ENCODE measurements at places on chromosomes 11 and 22.

DNA sequence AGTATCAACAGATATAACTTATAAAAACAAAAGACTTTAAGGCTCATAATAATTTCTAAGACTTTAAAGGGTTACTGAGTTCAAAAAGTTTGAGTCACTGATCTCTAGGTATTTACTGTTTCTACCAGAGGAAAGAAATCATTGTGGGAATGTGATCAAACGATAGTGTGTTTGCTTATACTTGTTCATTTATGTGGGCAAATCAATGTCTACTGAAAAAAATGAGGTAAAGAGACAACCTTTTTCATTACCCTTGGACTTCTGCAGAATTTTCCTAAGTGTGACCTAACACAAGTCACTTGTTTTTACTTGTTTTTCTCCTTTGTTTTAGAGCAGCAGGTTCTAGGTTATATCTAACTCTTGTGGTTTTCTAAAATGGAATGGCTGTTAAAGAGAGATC, 65.4 kb downstream of the PRR5L start:
- no peak for DNase-seq

- DNase-seq, result no peak
Measured at GRCh38 chr11:27916541-27917100, 191.3 kb downstream of the KIF18A start.

DNA sequence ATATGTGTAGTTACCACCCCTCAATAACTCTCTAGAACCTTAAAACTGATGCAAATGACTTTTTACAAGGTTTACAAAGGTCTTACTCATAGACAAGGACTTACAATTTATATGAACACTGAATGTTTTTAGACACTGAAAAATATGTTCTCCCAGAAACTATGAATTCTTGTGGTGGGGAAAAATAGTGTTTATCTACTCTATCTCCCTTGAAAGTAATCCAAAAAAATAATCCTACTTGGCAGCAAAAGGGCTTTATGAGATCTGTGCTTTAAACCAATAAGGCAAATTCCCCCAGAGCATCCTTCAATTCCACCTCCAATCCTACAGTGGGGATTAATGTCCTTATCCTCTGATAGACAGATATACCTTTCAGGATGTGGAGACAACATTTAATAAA, 1984.1 kb upstream of the RAG2 start:
- no peak for DNase-seq

- no peak for DNase-seq
Measured at GRCh38 chr11:123137431-123138224, 57.4 kb downstream of the CLMP start.

GRCh38 chr11:16086229-16086819, 270.0 kb downstream of the SOX6 start:
- no peak for DNase-seq

DNA sequence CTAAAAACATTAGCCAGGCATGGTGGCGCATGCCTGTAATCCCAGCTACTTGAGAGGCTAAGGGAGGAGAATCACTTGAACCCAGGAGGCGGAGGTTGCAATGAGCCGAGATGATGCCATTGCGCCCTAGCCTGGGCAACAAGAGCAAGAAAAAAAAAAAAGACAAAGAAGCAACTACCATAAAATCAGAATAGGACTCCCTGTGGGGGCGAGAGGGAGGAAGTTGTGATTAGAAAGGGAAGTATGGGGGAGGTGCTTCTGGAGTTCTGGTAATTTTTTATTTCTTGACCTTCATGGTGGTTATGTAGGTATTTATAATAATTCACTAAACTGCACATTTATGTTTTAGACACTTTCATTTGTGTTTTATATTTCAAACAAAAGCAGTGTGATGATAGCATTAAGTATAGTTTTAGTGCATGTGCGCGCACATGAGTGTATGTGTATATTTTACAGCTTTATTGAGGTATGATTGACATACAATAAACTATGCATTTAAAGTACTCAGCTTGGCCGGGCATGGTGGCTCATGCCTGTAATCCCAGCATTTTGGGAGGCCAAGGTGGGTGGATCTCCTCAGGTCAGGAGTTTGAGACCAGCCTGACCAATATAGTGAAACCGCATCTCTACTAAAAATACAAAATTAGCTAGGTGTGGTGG, 43.5 kb downstream of the SIK2 start:
- DNase-seq, result no peak

- DNase-seq, result no peak
Measured at GRCh38 chr11:128343870-128344269, 243.5 kb downstream of the ETS1 start.

DNA sequence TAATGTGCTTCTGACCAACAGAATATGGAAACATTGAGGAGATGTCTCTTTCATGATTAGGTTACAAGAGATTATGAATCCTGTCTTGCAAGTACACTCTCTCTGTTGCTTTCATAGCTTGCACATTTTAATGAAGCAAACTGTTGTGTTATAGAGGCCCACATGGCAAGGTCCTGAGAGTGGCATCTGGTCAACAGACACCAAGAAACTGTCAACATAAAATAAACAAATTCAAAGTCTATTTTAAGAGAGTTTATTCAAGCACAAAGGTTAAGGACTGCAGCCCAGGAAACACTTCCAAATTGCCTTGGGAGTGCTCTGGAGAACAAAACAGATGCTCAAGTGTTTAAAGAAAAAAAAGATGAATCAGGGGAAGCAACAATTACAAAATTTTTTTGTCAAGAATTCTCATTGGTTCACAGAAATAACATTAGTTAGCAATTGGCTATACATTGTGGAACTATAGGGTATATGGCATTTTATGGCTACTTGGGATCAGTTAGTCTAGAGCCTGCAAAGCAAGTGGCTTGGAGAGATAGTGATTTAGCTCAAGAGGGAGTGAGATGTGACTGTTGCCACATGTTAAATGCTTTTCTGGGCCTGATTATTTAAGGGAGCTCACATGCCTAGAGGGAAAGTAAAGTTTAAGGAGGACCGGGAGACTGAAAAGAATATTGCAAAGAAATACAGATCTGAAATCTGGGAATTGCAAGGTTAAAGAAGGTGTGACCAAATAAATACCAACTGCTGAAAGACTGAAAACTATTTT, 54.6 kb downstream of the CTSC start:
- DNase-seq, result no peak

- DNase-seq, result no peak
Measured at GRCh38 chr22:19187716-19188563, 9.4 kb upstream of the SLC25A1 start.

DNA sequence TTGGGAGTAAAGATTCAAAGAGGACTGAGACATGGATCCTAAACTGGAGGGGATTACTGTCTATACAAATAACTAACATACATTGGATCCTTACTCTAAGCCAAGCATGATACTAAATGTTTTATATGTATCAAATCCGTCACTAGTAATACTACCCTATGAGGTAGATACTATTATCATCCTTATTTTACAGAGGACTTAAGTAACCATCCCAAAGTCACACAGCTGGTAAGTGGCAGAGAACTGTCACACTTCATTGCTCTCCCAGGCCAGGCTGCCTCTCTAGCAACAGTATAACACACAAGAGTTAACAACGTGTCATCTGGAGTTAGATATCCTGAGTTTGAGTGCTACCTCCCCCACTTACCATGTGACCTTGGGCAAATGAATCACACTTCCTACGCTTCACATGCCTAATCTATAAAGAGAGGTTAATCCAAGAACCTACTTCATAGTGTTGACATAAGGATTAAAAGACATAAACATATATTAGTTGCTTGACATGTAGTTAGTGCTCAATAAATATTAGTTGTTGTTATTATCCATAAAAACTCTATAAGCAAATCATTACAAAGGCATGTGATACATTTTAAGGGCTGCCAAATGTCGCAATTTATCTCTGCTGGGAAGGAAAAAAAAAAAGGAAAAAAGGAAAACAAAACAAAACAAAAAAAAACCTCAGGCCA, 33.8 kb upstream of the SPON1 start:
- no peak for DNase-seq

DNA sequence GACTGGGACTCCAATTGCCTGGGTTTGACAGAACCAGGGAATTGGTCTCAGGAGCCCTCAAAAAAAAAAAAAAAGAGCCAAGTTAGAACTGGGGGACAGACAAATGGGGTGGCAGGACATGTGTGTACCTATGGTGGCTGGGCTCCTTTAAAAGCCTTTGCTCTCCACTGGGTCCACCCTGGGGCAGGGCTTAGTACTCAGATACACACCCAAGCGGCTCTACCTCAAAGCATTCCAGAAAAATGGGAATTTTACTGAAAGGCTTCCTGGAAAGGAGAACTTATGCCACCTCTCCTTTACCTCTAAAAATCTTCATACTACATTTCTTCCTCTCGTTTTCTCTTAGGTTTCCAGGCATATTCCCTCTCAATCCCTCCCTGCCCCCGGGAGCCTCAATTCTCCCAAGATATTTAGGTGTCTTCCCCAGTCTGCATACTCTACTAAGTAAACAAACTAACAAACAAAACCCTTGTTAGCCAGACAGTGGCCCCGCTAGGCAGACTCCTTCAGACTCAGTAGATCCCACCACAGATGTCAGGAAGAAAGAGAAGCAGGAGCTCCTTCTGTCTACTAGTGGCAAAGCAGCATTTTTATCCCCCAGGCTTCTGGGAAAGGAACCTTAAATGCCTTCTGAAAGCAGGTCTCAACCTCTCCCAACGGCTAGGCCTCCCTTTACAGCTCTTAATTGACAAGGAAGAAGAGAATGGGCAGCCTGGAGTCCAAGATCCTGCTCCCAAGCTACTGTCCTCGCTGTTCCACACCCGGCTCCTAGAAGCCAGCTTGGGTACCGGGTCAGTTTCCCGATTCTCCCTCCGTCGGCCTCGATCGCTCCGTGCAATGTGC, 653 bp downstream of the PCSK7 start:
- no peak for DNase-seq

DNA sequence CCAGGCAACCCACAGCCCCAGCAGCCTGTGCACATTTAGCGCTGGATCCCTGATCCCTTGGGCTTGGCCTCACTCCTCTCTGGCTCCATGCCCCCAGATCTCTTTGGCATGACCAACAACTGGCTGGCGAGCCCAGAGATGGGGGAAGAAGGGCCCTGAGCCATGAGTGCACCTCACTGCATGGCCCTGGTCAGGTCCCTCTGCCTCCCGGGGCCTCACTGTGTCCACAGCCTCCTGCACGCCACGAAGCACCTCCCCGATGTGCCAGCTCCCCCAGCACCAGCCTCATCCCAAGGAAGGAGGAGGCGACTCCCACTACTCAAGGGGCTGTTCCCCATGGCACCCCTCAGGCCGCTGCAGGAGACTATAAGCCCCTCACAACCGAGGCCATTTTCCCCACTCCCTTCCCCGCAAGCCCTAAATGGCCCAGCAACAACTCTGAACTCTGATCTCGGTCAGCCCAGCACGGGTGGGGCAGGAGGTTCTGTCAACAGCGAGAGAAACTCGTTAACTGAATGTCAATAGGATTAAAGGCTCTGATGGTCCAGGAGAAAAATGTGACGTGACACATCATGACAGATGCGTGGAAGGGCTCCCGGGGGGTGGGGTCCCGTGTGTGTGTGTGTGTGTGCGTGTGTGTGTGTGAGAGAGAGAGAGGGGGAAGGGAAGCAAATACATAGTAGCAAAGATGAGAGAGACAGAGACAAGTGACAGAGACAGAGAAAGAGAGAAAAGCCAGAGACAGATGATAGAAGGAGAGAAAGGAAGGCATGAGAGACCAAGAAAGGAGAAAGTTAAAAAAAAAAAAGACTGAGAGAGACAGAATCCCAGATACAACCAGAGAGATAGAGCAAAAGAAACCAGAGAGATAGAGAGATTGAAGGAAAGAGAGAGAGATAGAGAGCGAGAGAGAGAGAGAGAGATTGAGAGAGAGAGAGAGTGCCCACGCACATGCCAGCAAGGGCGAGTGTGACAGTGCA, 28.4 kb upstream of the SYT7 start:
- DNase-seq, result no peak

DNA sequence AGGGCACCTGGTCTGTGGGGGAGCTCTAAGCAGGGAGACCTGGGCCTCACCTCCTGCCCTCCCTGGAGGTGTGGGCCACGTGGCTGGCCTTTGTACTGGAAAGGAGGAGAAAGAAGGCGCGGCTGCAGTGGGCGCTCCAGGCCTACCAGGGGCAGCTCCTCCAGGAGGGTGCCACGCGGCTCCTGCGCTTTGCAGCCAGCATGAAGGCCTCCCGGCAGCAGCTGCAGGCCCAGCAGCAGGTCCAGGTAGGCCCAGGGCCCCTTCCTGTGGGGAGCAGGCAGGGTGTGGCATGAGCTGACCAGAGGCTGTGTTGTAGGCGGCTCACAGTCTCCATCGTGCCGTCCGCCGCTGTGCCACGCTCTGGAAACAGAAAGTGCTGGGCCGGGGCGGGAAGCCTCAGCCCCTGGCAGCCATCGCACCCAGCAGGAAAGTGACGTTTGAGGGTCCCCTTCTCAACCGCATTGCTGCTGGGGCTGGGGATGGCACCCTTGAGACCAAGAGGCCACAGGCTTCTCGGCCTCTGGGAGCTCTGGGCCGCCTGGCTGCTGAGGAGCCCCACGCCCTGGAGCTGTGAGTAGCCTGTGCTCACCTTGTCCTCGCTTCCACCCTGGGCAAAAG, 48.6 kb downstream of the PISD start:
- DNase-seq, result no peak

DNA sequence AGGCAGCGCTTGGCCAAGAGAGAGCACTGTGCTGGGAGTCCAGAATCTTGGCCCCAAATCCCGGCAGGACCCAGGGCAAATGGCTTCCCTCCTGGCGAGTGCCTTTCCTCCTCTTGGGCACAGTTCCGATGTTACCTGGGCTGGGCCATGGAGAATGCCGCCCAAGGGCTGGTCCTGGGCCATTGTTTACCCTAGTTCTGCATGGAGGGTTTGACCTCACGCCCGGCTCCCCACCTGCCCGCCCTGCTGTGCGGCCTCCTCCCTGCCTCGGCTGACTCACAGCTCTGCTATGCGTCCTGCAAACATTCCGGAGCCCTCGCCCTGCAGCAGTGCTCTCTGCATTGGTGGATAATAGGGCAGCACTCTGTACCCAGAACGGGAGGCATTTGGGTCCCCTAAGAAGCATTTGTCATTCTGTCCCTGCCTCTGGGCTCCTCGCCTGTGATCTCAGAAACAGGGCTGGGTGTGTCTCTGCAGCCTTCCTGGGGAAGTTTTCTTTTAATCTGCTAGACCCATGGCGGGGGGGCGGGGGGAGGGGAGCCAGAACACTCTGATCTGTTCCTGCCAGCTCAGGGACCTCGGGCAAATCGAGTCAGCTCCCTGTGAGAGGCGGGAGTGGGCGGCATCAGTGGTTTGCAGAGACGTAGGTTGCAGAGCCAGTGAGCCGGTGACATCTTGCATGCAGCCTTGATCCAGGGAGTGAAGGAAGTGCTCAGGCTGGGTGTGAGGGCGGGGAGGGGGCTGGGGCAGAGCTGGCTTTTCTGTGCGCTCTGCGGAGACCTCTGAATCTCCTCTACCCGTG, 32.9 kb upstream of the SMIM38 start:
- DNase-seq, result no peak

GRCh38 chr11:46895821-46896220, 22.5 kb downstream of the LRP4 start:
- DNase-seq, result no peak

- no peak for DNase-seq
Measured at GRCh38 chr11:22778642-22779041, 51.0 kb downstream of the SVIP start.

- no peak for DNase-seq
Measured at GRCh38 chr22:49613511-49614270, 214.0 kb downstream of the BRD1 start.

Measured in vagina (tissue), 2 donors.